NCI-H1930 (cell line): ENCODE measurements at places on chromosomes 3 and 15.

DNA sequence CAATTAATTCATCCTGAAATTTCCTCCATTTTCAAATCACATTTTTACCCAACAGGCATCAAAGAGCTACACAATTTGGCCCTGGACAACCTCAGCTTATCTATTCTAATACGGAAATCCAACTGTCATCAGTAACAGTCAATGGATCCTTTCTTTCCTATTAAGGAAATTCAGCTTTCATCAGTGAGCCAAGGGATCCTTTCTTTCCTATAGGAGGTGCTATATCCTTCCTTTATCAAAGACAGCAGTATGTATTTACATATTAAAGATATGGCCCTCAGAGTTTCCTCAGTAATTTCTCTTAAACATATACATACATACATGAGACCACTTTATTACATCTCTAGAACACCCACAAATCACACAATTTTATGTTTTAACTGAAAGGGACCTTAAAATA is 10.1 kb downstream of the DHX36 start:
- DNase-seq, result no peak

DNA sequence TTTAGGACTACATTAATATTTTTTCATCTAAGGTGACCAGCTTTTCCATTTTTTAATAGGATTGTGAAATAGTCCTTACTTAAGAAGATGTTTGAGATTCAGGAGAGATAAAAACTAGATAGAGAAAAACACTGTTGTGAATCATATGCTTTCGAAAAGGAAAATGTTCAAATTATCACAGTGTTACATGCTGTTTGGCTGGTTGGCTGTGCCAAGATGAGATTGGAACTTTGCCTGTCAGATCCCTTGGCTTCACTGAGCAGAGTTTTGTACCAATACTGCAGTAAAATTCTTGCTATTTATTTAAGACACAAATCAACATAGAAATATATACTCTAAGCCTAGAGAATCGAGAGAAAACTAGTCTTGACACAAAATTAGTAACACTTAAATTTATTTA is 117.2 kb downstream of the OXSM start:
- no peak for DNase-seq

DNA sequence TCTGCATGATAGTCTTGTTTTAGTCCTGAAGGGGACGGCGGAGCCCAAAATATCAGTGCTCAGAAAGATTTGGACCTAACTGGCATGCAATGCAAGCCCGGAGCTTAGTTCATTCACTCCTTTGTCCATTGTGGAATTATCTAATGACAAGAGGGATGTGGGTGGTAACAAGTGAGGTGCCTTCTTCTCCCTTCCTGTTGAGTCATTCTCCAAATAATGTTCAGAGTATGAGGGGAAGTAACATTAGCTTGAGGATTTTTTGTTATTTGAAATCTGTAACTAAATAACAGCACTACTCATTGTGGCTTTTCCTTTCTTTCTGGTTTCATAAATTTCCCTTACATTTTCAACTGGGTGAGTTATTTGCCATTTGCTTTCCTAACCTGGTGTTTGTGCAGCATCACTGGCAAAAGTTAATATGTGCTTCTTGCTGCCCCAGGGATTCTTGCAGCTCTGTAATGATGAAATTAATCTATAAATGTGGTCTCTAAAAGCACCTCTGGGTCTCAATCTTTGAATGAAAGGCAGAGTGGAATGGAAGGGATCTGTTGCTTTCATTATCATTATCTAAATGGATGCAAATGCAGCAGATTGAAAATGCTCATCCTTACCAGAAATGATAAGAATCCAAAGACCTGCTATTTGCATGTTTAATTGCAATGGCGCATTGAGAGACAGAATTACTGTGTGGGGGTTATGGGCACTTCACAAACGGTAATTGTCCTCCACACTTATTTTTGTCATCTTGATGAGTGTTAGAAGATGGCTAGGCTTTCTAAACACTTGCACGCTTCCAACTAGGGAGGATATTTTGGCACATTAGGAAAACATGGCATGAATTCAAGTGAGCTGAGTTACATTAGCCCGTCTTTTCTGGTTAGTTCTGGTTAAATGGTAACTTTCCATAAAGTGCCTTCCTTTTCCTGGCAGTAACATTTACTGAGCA is 89.9 kb upstream of the MITF start:
- DNase-seq, result no peak

- DNase-seq, result no peak
These were observed 73.2 kb downstream of the TBC1D2B start for GRCh38 chr15:78004222-78004727.

DNA sequence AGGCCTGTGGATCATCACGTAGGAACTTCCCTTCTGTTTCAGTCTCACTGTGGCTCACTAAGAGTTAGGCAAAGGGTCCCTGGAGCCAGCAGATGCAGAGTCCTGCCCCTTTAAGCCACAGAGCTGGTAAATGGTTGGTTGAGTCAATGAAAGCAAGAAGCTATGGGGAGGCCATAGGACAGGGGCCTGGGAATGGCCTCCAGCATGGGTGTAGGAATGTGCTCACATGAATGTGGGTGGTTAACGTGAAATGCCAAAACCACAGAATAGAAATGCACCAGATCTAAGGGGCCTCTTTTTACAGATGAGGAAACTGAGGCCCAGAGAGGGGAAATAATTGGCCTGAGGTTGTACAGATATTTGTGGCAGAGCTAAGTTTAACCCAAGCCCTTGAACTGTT is 150.3 kb downstream of the TLE3 start:
- no peak for DNase-seq

GRCh38 chr3:49295489-49296058 is 18.5 kb upstream of the C3orf62 start:
- DNase-seq, result no peak

DNA sequence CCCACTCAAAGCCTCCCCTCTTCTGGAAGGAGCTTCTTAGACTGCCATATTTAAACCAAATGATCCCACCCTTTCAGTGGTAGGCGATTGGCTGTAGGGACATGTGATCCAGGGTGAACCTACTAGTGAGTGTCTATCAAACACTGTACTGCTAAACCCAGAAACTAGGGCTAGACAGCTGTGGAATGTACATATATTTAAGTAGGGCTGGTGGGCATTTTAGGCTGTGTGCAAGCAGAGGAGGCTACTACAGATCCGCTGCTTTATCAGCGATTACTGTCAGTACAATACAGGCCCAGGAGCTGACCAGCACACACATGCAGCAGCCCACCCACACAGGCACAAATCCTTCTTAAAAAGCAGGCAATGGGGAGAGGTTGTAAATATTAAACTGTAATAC is 15.4 kb upstream of the LARP6 start:
- DNase-seq, result no peak

DNA sequence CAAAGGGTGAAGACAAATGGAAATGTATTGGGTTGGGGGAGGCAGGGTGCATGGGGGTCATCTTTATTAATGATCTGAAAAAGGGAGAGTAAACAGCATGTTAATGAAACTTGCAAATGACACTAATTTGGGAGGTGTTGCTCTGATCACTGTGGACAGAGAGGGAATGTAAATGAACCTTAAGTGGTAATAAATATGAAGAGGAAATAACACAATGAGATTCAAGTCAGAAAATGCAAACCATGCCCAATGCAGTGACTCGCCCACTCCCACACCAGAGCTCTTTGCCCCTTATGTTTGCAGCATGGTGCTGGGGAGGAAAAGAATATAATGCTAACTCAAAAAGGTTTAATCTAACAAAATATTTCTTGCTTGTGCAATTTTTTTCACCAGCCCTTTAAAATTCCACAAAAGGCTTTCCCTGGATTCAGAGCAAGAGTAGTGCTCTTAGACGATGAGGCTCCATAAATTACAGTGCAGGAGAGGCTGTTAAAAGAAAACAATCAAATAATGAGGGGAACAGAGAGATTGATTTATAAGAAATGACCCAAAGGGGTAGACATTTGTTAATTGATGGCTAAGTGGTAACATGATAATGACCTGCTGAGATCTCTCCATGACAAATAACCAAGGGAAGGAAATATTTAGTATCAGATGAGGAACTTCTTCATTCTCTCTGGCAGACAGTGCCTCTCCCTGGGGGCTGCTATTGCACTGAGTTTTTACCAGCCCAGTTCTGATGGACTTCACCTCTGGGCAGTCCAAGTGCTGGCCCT is 210.0 kb upstream of the PPP2R3A start:
- DNase-seq, result no peak

DNA sequence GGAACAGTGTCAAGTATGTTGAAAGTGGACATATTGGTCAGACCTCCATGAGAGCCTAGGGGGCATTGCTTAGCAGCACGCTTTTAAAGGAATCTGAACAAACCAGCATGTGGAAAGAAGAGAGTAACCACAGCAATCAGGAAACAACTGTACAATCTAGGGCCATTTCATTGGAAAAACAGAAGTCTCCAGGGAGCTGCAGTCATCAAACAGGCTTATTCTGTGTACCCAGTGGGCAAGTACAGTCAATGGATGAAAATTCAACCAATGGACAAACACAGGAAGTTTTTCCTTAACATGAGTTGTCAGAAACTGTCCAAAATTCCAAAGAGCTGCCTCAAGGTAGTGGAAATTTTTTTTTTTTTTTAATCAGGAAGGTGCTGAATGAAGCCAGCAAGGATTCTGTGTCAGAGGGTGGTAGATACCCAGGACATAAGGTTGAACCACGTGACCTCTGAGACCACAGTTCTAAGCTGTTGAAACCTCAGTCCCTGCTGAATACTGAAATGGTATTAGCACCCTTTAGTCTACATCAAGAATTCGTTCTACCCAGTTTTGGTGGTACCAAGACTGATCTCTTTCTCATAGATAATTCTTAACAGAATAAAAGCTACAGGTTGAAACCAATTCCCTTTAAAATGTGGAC is 4.4 kb upstream of the DLG1 start:
- no peak for DNase-seq

DNA sequence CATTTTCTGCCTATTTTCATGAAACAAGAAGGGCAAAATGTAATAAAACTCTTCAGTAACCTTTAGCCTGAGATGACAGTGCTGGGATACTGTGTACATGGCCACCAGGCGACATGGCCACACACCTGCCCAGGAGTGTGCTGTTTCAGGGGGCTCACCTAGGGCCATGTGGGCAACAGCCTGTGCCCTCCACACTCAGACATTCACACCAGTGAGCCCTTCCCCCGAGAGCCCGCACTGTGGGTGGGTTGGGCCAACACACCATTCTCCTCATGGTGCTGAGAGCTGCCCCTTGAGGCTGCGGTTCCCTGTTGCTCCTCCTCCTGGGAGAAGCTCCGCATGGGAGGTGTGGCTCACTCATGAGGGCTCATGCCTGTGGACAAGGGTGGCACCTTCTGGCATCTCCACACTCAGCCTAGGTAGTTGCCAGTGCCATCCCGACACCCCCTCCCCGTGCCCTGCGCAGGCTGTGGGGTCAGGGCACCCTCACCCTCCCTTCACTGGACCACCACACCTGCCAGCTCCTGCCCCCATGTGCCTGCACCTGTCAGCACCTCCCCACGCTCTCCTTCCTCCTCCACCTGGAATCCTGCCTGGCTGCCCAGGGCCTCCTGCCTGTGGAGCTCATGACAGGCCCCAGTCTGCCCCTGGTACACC is 19.7 kb downstream of the OCA2 start:
- no peak for DNase-seq

DNA sequence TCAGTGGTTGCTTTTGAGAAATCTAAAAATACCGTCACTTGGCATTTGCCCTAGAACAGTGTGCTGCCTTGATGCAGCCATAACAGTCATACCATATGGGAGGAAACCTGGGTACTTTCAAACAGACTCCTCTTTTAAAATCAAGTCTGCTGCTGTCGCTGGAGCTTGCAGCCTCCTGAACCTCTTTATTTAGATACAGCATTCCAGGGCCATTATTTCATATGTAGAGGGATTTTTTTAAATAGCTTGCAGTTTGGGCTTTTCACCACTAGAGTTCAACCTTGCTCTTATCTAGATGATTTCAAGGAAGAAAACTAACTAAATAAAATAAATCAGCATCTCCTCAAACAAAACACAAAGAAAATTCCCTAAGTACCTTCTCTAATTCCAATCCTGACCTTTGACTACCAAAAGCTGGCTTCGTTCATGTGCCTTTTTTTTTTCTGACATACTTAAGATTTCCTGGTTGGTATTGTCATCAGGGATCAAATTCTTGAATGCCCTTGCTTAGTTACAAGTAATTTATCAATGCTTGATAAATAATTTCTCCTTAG is 111.6 kb downstream of the KBTBD8 start:
- no peak for DNase-seq

DNA sequence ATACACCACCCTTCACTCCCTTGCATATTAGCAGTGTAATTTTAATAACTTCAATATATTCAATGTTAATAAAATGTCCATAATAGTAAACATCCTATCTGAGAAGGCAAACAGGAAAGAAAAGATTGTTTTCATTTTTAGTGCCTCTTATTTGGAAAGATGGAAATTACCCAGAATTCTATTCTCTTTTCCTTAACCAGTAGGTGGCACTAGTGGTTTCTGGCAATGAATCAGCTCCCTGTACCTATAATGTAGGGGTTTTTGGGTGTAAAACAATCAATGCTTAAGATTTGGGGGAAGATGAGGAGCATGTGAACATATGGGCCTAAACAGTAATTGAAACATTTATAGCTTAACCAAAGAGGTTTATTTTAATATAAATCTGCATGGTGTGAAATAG is 5.7 kb upstream of the SEMA6D start:
- DNase-seq, result no peak

DNA sequence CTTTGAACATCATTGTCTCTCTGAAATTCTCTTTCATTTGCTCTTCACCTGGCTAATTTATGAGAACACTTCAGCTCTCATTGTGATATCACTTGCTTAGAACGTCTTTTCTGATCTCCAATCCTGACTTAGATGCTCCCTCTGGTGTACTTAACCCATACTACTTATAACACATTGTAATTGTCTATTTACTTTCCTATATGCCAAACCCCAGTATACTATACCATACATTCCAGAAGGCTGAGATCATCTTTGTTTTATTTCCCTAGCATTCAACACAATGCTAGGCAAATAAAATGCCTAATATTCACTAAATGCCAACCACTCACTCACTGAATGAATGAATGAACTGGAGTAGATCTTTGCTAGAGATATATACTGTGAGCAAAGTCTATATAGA is 27.0 kb upstream of the PEX5L start:
- DNase-seq, result no peak

GRCh38 chr3:11989383-11990038 is 14.7 kb upstream of the SYN2 start:
- DNase-seq, result no peak

DNA sequence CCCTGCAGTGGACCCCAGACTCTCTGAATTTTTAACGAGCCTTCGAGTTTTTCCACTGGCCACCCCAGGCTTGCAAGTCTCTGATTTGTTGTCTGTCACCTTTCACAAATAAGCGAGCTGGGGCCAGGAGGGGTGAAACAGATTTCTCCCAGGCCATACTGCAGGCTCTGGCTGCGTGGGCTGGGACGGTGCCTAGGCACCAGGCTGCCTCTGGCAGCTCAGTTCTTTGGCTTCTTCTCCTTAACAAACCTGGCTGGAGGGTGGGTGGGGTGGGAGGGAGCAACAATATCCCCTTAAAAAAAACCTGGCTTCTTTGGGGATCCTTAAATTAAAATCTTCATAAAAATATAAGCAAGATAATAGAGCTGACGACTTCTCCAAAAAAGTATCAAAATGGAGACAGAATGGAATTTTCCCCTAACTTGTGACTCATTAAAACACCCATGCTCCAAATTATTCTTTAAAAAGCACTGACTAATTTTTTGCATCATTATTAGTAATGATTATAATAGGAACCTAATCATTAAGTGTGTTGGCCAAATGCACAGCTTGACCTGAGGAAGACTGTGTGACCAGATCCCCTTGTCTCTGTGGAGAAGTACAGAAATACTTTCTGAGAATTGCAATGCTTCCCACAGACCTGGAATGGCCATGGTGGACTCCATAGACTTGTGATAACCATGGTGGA is 84.1 kb downstream of the SNRK start:
- DNase-seq, result no peak
